CD14-positive monocyte (primary cell): ENCODE measurements at places on chromosomes 13 and 19.
A peak's percentile ranks its signal among the peaks of the same experiment; 100 is the strongest.

GRCh38 chr13:32676242-32676641 lies 90.0 kb downstream of the PDS5B start:
- DNase-seq, result no peak

DNA sequence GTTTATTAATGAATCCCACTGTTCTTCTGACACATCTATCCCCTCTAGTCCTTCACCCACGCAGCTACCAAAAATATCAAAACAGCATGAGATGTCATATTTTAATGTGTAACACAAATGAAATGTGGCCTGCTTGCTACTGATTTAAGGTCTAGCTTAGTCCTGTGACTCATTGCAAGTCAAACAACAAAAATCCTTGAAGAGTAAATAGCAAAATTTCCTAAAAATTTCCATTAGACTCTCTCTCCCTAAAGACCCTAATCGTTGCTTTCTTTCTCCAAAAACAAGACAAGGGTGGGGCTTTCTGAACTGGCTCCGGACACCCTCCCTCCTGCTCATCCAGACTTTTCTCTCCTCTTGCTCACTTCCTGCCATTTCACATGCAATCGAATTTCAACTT lies 99.9 kb upstream of the IPO5 start:
- DNase-seq, result no peak

GRCh38 chr19:8703223-8703622 lies 4.6 kb upstream of the ACTL9 start:
- DNase-seq, result no peak

- DNase-seq, result no peak
Observed at GRCh38 chr19:49712397-49712859, 21.5 kb downstream of the CPT1C start.

GRCh38 chr19:14066134-14066533 lies 4.3 kb upstream of the PALM3 start:
- no peak for DNase-seq

DNA sequence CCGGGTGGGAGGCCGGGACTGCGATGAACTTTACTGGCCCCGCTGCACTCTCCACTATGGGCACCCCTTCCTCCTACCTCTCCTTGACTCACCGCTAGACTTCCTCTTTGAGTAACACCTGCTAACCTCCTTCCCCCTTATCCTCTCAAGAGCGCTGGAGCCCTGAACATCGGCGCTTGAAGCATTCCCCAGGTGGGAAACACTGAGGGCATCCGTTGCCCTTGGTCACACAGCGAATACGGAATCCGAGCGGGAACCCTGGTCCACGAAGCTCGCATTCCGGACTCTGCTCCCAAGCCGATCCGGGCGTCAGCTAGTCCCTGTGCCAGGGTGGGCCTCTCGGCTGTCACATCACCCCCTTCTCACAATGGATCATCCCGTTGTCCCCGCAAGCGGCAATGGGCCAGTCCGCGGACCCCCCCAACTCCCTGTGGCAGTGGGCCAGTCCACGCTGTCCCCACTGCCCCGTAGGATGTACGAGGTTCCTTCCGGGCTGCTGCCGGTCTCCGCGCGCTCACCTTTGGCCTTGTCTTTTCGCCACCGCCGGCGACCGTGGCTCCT lies 4.2 kb downstream of the LIPE start:
- DNase-seq, result peak; percentile 11

DNA sequence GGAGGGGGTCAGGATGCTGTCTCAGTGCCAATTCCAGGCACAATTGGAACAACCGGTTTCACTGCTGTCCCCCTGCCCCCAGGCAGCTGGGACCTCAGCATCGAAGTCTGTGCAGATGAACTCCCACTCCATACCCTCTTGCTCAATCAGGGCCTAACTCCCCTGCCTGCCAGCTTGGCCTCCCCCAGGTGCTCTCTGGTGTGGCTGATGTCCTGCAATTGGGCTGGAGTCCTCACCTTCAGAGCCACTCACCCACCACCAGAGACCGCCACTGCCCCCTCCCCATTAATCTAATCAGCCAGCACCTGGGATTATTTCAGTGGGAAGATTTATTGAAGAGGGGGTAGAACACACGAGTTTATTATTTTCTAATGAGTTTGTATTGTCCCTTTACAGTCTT lies 118.8 kb downstream of the MIPEP start:
- DNase-seq, result no peak

DNA sequence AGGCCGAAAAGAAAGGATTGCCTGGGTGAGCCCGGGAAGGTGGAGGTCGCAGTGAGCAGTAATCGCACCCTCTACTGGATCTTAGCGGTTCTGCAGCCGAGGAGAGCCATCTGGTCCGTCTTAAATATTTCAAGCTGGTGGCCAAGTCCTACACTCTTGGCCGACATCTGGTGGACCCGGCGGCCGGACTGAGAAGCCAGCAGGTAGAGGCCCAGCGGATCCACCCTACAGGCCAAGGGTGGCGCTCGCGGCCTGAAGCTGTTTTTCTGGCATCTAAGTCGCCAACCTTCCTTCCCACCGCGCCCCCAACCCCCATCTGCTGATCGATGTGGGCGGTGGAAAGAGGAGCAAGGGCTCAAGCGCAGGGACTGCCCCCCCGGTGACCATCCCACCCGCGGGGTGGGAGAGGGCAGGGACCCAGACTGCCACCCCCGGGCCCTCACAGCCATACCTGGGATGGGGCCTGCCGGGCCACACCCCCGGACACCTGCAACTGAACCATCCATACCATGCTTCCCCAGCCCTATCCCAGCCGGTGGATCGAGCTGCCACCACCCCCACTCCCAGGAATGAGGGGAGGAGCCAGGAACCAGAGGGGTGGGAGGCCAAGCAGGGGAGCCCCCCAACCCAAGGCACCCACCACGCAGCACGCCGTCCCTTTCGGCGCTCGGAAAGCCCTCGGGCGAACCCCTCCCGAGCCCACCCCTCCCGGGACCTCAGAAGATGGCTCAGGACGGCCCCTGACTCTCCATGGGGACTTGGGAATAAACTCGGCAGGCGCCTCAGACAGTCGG lies 46.3 kb upstream of the ZNF730 start:
- no peak for DNase-seq

DNA sequence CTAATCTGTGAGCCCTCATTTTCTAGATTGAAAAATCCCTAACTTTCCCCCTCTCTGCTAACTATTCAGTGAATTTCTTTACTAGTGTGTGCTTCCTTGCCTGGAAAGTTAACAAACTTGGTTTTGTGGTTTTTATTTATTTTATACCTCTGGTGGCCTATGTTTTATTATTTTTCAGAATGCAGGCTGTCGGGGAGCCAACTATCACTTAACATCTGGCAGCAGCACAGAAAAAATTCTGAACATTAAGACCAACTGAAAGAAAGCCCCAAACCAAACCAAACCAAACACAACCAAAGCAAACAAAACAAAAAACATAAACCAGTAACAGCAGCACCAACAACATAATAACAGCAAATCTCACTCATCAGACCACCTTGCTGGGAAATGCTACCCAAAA lies 109.0 kb upstream of the KL start:
- DNase-seq, result no peak

- DNase-seq, result no peak
Observed at GRCh38 chr13:36804588-36804987, 14.4 kb upstream of the RFXAP start.

DNA sequence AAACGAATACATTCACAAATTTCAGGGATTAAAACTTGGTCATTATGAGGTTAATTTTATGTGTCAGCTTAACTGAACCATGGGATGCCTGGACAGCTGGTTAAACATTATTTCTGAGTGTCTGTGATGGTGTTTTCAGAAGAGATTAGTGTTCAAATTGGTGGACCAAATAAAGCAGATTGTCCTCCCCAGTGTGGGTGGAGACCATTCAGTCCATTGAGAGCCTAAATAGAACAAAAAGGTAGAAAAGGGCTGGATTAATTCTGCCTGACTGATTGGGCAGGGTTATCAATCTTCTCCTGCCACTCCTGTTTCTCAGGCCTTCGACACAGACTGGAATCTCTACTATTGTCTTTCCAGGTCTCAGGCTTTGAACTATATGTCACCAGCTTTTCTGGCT lies 203.8 kb upstream of the SLITRK6 start:
- no peak for DNase-seq

GRCh38 chr13:90015565-90016507 lies 1331.7 kb upstream of the MIR17HG start:
- DNase-seq, result no peak

- DNase-seq, result no peak
Observed at GRCh38 chr19:35738021-35738886, 4.0 kb downstream of the IGFLR1 start.

- DNase-seq, result no peak
Observed at GRCh38 chr13:31073859-31074718, 87.6 kb downstream of the HSPH1 start.

DNA sequence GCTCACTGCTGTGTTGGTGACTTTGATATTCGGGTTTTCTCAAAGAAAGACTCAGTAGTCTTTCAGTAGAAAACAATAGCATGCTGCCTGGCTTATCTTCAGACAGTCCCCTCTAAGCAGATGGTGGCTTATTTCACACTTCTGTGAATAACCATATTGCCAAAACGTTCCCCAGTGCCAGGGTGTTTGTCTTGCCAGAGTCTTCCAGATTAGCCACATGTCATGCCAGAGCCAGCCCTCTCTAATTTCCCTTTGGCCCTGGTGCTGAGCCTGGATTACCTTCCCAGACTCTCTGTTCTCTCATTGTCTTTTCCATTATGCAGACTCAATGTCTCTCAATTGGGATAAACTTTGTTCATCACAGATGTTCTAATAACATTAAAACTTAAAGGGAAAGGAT lies 488.0 kb upstream of the ATXN8OS start:
- no peak for DNase-seq

- DNase-seq, result peak; percentile 10
Observed at GRCh38 chr13:81017513-81018152, 676.7 kb upstream of the SPRY2 start.

- DNase-seq, result no peak
Observed at GRCh38 chr13:101747039-101747438, 294.6 kb downstream of the ITGBL1 start.

- DNase-seq, result no peak
Observed at GRCh38 chr13:46345398-46345797, 41.7 kb downstream of the RUBCNL start.

DNA sequence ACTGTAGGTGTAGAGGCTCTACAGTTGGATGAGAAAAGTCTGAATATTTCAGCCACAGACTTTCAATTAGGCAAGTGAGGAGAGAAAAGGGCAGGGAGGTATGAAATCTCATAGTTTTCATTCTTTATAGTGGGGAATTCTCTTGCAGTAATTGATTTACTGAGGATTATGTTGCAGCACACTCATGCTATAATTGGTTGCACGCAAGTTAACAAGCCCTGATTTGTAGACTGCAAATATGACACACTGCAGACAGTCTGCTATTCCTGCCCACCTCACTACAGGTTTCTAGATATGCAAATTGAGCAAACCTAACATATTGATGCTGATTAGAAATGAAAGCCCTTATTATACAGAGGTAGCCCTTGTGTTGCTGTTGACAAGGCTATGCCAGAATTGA lies 139.4 kb downstream of the LHFPL6 start:
- no peak for DNase-seq

DNA sequence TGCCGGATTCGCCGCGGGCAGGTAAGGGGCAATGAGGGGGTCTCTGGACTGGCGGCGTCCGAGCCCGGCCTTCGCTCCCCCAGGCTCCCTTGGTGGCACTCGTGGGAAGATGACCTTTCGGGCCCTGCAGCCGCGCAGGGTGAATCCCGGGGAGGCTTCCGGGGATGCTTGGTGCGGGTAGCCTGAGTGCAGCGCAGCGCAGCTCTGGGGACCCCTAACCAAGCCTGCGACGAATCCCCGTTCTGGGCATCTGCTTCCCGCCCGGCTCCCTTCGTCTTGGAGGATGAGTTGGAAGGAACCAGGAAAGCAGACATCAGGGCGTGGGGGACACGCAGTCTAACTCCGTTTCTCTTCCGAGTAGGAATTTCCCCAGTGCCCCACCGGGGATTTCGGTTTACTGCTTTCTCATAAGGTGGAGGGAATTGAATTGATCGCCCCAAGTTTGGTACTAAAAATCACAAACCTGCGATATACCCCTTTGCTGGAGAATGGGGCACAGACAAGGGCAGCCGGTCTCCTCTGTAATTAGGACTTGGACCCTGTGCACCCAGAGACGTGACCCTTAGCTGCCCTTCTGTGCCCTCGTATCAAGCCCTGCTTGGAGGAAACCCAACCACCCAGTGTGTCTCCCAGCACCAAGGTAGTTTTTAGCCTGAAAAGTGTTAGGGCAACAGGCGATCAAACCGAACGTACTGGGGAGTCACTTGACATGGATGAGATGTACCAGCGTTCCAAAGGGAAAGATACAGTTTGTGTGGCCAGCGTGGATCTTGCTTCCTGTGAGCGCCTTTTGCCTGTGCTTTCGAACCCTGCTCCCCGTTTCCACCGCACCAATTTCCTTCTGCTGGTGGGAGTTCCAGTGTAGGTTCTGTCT lies 1.0 kb downstream of the GPC5 start:
- DNase-seq, result no peak

GRCh38 chr13:88153353-88153752 lies 482.2 kb downstream of the SLITRK5 start:
- DNase-seq, result no peak

DNA sequence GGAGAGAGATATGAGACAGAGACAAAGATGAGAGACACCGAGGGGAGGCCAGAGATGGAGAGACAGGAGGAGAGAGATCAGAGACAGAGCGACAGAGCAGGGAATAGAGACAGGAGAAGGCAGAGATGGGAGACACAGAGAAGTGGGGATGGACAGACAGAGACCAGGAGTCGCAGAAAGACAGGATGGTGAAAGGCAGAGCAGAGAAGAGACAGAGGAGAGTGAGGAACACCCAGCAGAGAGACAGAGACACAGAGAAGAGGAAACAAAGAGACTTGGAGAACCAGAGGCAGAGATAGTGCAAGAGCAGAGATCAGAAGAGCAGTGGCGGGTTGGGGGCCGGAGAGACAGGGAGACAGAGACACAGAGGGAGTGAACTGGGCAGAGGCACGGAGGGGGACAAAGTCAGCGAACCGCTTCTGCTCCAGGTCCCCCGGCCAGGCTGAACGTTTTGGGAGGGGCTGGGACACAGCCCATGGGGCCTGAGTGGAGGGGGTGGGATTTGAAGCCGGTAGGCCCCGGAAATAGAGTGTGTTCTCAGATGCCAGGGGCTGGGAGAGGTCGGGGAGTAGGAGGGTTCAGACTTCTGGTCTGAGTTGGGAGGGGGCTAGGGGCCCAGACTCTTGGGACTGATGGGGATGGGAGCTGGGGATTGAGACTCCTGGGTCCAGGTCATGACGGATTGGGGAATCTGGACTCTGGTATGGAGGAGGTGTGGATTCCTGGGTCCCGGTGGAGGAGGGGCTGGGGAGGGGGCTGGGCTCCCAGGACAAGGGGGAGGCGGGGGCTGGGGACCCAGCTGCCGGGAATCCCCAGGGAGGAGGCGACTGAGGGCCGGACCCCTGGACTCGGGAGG lies 654 bp downstream of the ZNF579 start:
- DNase-seq, result no peak

DNA sequence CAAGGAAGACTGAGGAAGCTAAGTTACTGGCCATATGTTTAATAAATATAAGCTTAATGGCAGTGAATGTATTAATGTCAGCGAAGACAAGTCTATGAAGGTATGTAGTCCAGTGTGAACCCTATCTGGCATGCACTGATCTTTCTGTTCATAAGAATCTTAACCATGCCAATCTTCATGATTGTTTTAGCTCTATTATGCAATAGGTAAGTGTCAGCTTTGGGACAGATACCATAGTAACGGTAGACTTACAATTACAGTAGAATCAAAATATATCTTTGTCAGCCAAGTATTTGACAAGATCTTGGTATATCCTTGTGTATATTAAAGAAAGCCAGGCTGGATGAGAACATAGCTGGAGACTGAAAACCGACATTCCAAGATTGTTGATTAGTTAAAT lies 428.5 kb downstream of the SPRY2 start:
- no peak for DNase-seq
